ENCODE measurements at places on chromosomes 13 and 19. TPM values are rescaled to one million over a fixed set of nuclear protein-coding genes. Genes with fewer than 3 reads are reported as not detected.

Gene ERICH4
- total RNA-seq = not detected

Gene SLC25A41
- total RNA-seq = not detected

Gene MADCAM1
- total RNA-seq = not detected

Gene ZNF419
- 4.2 TPM for total RNA-seq

Gene INSL3
- 0.44 TPM for total RNA-seq

Gene GDF15
- total RNA-seq = 412 TPM

Gene SCGB2B2
- 0.20 TPM for total RNA-seq

Gene FARSA
- 91.5 TPM for total RNA-seq

Gene FCER2
- total RNA-seq = not detected

Gene LMTK3
- total RNA-seq = 0.05 TPM

Gene KLK11
- not detected for total RNA-seq

Gene ZNF154
- 0.34 TPM for total RNA-seq

Gene SPTBN4
- total RNA-seq = 0.13 TPM

Gene DCLK1
- 20.4 TPM for total RNA-seq

Gene ASPDH
- total RNA-seq = not detected

Gene NFIX
- total RNA-seq = 7.1 TPM

Gene SYNGR4
- total RNA-seq = not detected

Gene CFAP97D2
- 0.10 TPM for total RNA-seq

Gene KCTD15
- 51.0 TPM for total RNA-seq

Gene STAP2
- 30.9 TPM for total RNA-seq

Gene PSPN
- 0.84 TPM for total RNA-seq

Gene SERPINE3
- total RNA-seq = not detected

Measured in mammary microvascular endothelial cell (primary cell).